NCI-H510A (cell line): ENCODE measurements at places on chromosomes 4 and X.

DNA sequence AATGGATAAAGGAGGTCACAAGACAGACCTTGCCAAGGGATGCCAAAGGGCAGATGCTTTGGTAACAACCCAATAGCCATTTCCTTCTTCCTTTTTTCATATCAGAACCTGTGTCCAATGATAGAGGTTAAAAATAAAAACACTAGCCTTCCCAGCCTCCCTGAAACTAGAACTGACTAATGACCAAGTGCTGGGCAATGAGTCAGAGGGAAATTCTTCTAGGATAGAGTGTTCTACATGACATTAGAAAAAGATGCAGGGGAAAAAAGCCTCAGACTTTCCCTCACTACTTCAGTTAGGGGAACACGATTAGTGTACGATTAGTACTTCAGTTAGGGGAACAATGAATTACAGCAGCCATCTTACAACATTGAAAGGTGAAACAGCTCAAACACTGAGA is 29.3 kb upstream of the FAM47C start:
- DNase-seq = no peak

DNA sequence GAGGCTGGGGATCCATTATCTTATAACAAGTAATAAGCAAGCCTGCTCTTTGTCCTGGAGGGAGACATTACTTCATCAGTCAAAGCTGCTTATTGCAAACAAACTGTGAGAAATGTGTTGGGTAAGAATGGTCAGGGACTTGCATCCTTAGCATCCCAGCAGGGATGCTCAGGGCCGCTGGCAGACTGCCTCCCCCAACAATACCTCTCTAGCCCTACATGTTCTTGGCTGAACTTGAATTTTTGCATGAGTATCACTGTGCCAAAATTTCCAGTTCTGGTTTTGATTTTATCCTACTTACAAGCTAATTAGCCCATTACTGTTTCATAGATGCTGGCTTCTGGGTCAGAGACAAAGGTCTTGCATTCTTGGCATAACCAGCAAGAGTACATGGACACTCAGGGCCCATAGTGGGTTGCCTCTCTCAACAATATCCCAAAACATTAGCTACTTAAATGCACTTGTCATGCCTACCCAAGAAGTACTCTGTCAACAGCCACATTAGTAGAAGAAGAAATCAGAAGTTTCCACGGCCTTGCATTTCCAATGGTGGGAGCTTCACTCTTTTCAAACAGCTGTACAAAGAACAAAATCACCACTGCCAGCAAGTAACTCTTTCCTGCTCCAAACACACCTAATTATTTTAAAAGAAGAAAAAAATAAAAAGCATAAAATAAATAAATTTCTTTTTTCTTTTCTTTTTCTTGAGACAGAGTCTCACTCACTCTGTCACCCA is 41.9 kb upstream of the NEUROG2 start:
- DNase-seq = no peak

DNA sequence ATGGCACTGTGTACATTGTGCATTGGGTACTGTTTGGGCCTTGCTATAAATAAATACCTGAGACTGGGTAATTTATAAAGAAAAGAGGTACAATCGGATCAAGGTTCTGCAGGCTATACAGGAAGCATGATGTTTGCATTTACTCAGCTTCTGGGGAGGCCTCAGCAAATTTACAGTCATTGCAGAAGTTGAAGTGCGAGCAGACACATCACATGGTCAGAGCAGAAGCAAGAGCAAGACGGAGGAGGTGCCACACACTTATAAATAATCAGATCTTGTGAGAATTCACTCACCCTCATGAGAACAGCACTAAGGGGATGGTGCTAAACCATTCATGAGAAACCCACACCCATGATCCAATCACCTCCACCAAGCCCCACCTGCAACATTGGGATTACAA is 505.0 kb downstream of the ARAP2 start:
- no peak for DNase-seq

GRCh38 chrX:6460893-6461490 is 73.9 kb downstream of the VCX3A start:
- no peak for DNase-seq

DNA sequence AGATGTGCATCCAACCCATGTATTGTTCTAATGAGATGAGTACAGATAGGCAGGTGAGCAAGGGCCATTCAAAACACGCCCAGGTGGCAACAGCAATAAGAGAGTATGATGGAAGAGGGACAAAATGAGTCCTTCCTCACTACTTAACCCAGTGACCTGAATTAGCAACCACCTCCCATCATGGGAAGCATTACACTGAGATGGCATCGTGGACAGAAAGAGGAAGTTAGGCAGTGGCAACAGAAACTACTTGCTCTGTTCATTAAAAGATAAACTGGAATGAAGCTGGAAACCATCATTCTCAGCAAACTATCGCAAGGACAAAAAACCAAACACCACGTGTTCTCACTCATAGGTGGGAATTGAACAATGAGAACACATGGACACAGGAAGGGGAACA is 17.2 kb downstream of the RXFP1 start:
- no peak for DNase-seq

DNA sequence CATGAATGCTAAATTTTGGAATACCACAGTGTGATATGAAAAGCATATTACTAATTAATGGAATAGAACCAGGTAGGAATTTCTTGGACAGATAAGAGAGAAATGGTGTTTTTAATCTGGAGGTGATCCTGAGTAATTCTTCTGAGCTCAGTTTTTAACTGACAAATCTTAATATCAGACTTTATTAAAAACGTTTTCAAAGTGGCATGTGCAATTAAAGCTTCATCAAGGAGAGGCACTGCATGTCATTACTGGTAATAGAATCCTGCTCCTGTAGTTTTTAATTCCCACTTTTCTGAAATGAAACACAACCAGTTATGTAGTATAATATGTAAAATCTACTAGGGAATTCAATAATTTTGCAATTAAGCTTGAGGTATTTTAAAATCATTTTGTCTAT is 7.0 kb upstream of the PTTG2 start:
- DNase-seq = no peak

- DNase-seq = no peak
Measured at GRCh38 chr4:147799986-147800555, 68.2 kb downstream of the ARHGAP10 start.

GRCh38 chr4:179472164-179472563 is 2029.9 kb upstream of the AGA start:
- no peak for DNase-seq

GRCh38 chrX:65976161-65976560 is 63.7 kb downstream of the VSIG4 start:
- DNase-seq = no peak

DNA sequence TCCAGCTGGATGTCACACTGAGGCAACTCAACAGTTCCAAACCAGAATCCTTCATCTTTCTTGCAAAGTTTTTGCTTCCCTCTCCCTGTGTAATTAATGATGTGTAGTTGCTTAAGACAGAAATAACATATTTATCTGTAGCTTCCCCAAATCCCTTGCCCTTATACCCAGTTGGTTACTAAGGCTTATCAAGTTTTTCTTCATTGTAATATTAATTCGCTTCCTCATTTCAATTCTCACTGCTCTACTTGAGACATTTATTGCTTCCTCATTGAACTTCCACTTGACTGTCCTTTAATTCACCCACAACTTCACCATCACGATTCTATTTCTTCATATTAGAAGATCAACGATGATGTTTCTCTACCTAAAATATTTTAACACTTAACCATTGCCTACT is 386.6 kb upstream of the CPEB2 start:
- no peak for DNase-seq

DNA sequence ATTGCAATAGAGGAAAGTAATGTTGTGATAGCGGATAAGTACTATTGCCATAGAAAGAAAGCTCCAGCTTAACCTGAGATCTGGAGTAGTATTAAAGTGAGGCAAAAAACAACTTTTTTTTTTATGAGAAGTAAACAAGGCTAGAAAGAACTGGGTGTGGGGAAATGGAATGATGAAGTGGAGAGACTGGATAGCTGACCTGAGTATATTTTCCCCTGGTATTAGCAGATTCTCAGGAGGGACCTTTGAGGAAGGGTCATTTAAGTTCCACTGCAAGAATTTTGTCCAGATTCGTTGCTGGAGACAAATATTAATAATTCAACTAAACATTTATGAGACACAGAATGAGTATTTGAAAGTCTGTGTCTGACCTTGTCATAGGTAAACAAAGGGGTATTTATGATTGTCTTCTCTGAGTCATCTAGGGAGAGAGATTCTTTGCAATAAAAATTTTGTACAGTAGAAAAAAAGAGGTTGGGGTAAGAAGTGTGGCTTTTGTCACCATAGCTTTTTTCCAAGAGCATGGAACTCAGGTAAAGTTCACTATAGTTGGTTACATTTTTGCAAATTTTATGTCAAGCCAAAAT is 2095.9 kb downstream of the ARAP2 start:
- no peak for DNase-seq

- DNase-seq = no peak
Measured at GRCh38 chr4:8838961-8839431, 32.6 kb downstream of the HMX1 start.
